Liver (tissue), 10 donors: ENCODE measurements at places on chromosomes 7 and 10. TPM values are rescaled to one million over a fixed set of nuclear protein-coding genes. Genes with fewer than 3 reads are reported as not detected.

- DNase-seq: no peak
These were observed 124.5 kb downstream of the TMEM168 start for GRCh38 chr7:112665709-112666108.

GRCh38 chr7:96397936-96398598 is 76.2 kb upstream of the SLC25A13 start:
- no peak for DNase-seq

DNA sequence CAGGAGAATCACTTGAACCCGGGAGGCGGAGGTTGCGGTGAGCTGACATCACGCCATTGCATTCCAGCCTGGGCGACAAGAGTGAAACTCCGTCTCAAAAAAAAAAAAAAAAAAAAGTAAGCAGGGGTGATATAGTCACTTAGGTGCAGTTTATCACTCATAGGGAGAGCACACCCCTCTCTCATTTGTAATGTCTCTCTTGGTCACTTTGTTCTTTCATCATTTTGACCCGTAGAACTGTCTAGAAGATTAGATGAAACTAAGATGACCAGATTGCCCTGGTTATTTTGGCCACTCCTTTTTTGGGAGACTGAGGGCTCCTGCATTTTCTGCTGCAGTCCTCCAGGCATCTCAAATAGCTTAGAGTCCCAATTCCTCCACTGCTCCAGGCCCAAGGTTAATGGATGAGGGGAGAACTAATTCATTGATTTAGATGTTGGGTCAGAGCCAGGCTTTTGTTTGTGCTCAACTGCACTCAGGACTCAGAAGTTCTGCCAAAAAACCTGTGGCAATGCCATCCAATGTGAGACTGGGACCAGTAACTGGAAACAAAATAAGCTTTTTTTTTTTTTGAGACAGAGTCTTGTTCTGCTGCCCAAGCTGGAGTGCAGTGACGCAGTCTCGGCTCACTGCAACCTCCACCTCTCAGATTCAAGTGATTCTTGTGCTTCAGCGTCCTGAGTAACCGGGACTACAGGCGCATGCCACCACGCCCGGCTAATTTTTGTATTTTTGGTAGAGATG is 50.0 kb upstream of the CAMK1D start:
- DNase-seq: no peak

DNA sequence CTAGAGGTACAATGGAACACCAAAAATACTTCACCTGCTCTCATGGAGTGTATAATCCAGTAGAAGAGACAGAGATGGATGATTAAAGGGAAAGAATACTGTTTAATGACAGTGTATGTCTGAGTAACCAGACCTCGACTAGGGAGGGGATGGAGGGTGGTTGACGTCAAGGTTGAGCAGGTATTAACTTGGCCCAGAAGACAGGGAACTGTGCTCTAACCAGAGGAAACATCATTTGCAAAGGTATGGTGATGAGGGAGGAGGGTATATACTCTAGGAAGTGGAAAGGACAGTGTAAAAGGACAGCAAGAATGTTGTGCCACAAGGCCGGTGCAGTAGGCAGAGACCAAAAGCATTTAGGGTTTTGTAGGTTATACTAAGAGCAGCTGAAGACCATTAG is 2.9 kb downstream of the MIOS start:
- no peak for DNase-seq

GRCh38 chr10:36555036-36555435 is 570.4 kb upstream of the ANKRD30A start:
- no peak for DNase-seq

GRCh38 chr7:95899919-95900513 is 127.7 kb downstream of the DYNC1I1 start:
- no peak for DNase-seq

GRCh38 chr7:44768628-44769371 is 20.2 kb downstream of the ZMIZ2 start:
- DNase-seq: peak; percentile 33

Gene CDK5
- 8.8 TPM for total RNA-seq

Gene CHN2
- 25.4 TPM for total RNA-seq

Gene GLI3
- 0.28 TPM for total RNA-seq
